ENCODE measurements at places on chromosomes 13 and 19.
A peak's percentile ranks its signal among the peaks of the same experiment; 100 is the strongest.

DNA sequence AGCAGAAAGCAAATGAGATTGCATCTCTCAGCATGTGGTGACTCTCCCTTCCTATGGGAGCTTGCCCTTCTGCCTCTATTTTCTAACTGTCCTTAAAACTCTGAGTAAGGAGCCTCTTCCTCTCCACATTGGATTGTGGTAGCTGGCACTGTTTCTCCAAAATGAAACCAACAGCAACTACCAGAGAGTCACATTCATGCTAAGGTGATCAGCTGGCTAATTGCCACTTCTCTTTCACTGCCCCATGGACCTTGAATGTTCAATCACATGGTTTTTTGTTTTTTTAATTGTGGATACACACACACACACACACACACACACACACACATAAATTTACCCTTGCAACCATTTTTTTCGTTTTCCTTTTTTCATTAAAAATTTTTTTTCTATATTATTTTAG lies 154.7 kb upstream of the TSC22D1 start:
- DNase-seq: no peak

DNA sequence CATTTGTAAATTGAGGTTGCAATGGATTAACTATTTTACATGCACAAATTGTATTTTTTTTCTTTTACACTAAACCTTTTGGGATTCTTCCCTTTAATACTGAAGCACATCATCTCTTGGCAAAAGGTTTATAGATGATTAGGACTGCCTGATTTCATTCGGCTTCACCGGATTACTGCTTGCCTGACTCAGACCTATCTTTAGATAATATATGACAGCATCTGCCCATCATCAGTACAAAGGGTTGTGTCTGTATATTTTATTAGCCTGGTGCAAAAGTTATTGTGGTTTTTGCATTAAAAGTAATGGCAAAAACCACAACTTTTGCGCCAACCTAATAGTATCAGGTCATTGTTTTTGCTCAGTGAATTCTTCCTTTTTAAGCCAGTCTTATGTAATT lies 316.2 kb upstream of the HTR2A start:
- DNase-seq: no peak

- peak; percentile 44 for DNase-seq
These were observed 31.3 kb upstream of the FGF9 start for GRCh38 chr13:21639561-21639960.

DNA sequence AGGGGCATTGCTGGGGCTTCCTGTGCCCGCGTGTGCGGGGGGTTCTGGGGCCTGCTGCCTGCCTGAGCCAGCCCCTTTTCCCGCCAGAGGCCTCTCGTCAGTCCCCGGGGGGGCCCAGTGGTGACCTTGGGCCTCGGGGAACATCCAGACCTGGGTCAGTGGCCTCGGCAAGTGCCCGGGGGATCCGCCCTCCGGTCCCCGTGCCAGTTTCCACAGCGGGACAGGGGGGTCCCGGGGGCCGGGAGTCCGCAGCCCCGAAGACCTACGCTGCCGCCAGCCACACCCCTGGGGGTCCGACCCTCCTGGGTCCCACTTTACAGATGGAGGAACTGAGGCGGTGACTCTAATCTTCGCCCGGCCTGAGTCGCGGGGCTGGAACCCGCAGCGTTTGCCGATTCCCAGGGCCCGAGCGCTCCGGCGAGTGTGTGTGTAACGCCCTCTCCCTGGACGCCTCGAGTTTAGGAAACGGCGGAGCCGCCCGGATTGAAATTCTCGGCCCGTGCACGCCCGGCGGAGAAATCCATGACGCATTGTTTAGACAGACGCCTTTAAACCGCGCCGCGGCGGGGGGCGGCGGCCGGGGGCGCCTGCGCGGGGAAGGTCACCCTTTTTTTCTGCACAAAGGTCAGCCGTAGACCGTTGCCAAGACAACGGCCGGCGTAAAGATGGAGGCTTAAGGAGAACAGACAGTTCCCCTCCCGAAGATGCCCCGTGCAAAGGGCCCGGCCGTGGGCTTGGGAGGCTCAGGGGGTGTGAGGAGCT lies 39.3 kb downstream of the EFNA2 start:
- DNase-seq: peak; percentile 84

DNA sequence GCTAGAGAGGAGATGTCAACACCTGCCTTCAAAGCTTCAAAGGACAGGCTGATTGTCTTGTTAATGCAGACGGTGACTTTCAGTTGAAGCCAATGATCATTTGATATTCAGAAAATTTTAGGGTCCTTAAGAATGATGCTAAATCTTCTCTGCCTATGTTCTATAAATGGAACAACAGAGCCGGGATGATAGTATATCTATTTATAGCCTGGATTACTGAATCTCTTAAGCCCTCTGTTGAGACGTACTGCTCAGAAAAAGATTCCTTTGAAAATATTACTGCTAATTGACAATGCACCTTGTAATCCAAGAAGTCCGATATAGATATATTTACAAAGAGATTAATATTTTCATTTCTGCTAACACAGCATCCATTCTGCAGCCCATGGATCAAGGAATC lies 35.8 kb upstream of the LMO7 start:
- no peak for DNase-seq

- DNase-seq: no peak
These were observed 503.3 kb downstream of the COG6 start for GRCh38 chr13:40158757-40159156.

- DNase-seq: peak; percentile 89
These were observed 33.0 kb downstream of the DEDD2 start for GRCh38 chr19:42184401-42184861.

GRCh38 chr13:37127691-37128241 lies 22.3 kb upstream of the CSNK1A1L start:
- no peak for DNase-seq

DNA sequence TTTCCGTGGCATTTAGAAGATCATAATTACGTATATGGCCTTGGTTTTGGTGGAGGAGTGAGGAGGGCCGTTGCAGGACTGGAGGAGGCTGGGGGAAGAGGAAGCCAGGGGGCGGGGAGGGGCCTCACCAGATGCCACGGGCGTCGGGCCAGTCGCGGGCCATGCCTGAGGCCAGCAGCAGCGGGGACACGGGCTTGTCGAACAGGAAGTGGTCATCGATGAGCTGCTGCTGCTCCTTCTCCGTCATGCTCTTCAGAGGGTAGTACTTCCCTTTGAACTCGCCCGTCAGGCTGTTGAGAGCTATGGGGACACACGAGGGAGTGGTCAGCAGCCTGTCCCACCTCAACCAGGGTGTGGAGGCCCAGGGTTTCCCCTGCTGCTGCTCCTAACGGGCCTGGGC lies 11.1 kb downstream of the CKM start:
- no peak for DNase-seq

DNA sequence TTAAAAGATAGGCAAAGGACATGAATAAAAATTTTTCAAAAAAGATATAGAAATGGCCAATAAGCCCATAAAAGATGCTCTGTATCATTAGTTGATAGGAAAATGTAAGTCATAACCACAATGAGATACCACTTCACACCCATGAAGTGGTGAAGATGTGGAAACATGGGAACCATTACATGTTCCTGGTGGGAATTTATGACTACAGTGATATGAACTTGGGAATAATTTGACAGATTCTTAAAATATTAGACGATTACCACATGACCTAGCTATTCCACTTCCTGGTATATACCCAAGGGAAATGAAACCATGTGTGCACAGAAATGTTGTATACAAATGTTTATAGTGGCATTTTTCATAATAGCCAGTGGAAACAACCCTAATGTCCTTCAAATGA lies 232.2 kb downstream of the GGACT start:
- DNase-seq: no peak

GRCh38 chr19:50710094-50710493 lies 9.5 kb downstream of the SHANK1 start:
- DNase-seq: no peak

- no peak for DNase-seq
These were observed 6.7 kb downstream of the PAN3 start for GRCh38 chr13:28145049-28145448.

- no peak for DNase-seq
These were observed 28.5 kb downstream of the AP1M1 start for GRCh38 chr19:16226184-16226591.

DNA sequence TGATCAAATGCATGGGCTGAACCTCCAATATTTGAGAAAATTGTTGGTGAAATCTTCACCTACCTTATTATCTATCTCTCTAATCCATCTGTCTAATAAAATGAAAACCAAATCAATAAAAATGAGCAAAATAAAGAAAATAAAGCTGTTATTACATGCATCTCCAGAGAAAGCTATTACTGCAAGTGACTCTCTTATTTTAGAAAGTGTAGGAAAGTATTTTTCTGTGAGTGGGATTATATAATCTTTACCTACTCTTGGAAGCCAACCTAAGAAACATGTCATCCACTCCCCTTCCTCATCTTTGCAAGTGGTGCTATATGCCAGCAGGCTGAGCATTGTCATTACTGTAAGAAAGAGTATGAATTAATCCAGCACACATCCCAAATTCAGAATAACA lies 191.5 kb upstream of the RFC3 start:
- no peak for DNase-seq

- DNase-seq: no peak
These were observed 278.6 kb upstream of the EDNRB start for GRCh38 chr13:78197231-78197630.

- no peak for DNase-seq
These were observed 146.5 kb downstream of the LACC1 start for GRCh38 chr13:44026194-44026593.

GRCh38 chr19:6113616-6114188 lies 3.4 kb upstream of the RFX2 start:
- DNase-seq: no peak

DNA sequence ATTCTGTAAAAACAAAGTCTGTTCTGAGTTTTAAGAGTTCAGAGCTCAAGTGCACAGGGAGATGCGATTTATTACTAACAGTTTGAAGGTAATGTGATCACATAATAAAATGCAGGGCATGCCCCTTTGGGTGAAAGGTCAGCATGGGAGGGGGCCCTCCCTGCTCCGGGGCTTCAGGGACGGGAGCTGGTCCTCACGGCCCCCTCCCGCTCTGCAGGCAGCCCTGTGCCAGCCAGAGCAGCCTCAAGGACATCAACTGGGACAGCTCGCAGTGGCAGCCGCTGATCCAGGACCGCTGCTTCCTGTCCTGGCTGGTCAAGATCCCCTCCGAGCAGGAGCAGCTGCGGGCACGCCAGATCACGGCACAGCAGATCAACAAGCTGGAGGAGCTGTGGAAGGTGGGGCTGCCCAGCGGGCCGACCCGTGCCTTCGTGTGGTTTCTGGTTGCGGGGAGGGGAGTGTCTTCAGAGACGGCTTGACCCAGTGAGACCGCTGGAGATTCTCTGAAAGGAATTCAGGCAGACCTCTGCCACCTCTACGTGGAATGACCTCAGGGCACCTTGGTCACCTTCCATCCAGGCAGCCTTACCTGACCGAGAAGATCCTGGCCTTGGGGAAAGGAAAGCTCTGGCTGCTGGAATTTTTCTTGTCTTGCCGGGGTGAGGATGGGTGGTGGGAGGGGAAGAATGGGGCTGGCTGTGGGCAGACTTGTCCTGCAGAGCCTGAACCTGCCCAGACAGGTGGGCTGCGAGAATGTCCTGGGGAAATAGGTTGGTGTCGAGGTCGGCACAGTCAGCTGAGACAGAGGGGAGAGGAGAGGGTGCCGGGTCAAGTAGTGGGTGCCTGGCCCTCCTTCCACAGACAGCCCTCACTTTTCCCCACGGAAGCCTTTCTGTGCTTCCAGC lies 19.0 kb downstream of the UPF1 start:
- no peak for DNase-seq

DNA sequence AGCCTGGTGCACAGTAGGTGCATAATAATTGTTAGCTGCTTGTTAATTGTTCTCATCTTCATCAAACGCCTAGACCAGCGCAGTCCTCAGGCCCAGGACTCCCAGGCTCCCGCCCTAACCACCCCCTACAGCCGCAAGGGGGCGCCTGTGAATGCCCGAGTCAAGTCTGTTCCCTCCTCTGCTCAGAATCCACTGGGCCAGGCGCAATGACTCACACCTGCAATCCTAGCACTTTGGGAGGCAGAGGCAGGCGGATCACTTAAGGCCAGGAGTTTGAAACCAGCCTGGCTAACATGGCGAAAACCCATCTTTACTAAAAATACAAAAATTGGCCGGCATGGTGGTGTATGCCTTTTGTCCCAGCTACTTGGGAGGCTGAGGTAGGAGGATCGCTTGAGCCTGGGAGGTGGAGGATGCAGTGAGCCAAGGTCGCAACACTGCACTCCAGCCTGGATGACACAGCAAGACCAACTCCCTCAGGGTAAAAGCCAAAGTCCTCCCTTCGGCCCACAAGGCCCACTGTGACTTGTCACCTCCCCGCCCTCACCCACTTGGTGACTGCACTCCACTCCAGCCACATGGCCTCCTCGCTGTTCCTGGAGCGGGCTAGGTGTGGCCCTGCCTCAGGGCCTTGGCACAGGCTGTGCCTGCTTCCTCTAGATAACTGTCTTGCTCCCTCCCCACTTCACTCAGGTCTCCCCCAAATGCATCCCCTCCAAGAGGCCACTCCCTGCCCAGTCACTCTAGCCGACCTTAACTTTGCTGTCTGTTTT lies 9.1 kb downstream of the ZNF653 start:
- DNase-seq: peak; percentile 88

- DNase-seq: no peak
These were observed 53.2 kb downstream of the NWD1 start for GRCh38 chr19:16772841-16773240.

DNA sequence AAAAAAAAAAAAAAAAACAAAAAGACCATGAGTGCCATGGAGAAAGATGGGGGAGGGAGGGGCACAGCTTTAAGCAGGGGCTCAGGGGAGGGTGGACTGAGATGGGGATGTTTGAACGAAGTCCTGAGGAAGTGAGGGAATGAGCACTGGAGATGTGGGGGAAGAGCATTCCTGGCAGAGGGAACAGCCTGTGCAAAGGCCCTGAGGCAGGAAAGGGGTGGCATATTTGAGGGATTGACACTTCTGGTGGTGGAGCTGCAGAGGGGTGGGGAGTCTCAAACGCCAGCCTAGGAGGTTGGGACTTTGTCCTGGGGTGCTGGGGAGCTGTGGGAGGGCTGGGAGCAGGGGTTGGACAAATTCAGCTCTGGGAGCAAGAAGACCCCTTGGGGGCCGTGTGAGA lies 29.2 kb downstream of the MYH14 start:
- no peak for DNase-seq

GRCh38 chr13:106104281-106104901 lies 431.1 kb downstream of the EFNB2 start:
- DNase-seq: no peak

DNA sequence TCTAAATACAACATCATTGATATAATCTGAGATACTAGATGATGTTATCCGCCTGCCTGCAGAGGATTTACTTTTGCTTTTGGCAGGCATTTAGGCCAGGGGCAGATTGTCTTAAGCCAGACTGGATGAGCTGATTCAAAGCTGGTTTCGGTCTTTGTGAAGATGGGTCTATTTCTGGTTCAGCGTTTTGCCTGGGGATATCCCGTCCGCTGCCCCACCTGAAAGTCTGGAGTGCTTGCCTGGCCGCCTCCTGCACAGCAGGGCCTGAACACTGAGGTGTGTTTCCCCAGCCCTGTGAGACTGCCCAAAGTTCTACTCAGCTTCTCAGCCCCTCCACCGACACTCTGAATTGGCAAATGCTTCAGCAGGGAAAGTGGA lies 149.7 kb downstream of the KATNAL1 start:
- DNase-seq: no peak

GRCh38 chr13:92952161-92952560 lies 274.4 kb upstream of the GPC6 start:
- DNase-seq: no peak

- no peak for DNase-seq
These were observed 665.6 kb downstream of the SLITRK1 start for GRCh38 chr13:83216479-83217245.
